ENCODE measurements at places on chromosomes 3 and 15.

DNA sequence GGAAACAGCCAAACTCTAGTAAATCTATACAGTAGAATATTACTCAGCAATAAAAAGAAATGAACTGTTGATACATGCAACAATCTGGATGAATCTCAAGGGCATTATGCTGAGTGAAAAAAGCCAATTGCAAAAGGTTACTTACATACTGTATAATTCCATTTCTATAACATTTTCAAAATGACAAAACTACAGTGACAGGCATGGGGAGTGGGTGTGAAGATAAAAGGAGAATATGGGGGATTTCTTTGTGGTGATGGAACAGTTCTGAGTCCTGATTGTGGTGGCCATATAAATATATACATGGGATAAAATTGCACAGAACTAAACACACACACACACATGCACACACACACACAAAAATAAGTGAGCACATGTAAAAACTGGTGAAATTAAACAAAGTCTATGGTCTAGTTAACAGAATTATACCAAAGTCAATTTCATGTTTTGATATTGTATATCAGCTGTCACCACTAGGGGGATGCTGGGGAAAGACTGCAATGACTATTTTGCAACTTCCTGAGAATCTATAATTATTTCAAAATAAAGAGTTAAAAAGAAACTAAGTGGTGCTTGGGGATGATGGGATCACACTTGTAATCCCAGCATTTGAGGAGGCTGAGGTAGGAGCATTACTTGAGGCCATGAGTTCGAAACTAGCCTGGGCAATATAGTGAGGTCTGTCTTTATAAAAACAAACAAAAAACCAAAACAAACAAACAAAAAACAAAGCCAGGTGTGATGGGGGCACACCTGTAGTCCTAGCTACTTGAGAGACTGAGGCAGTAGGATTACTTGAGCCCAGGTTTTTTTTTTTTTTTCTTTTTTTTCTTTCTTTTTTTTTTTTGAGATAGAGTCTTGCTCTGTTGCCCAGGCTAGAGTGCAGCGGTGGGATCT is 66.0 kb downstream of the SPTSSB start:
- DNase-seq = no peak

DNA sequence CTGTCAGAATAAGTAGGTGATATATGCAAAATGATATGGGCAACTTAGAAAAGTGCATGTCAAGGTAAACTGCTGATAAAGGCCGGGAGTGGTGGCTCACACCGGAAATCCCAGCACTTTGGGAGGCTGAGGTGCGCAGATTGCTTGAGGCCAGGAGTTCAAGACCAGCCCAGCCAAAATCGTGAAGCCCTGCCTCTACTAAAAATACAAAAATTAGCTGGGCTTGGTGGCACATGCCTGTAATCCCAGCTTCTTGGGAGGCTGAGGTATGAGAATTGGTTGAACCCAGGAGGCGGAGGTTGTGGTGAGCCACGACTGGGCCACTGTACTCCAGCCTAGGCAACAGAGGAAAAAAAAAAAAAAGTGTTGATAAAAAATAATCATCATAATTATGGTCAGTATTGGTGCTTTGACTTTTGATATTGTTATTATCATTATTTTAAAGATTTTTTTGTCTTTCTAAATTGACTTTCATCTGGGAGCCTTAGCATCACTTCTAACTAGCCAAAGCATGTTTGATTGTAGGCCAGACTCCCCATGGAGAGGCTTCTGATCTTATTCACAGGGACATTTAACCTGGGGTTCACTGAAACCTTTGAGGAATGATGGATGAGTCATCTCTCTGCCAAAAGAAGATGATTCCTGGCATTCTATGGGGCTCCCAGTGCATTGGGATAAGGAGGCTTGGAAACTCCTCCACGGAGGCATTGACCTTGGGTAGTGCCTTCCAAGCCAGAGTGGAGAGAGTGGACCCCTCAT is 5.6 kb downstream of the ZBTB38 start:
- DNase-seq = no peak

GRCh38 chr15:51775967-51776816 is 24.8 kb downstream of the TMOD2 start:
- no peak for DNase-seq

DNA sequence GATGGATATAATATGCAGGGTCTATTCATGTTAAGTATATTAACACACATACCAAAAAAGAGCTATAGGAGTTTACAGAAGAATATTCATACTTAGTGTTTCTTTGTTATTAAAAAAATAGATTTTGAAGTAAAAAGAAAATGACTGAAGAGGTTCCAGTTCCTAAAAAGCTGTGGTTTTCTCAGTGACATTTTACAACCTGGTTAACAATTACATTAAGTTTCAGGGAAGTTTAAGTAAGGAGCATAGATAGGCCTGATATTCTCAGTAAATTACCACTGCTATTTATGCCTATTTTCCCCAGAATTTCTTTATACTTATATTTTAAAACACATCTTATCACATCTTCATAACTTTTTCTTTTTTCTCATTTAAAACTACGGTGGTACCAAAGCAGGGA is 43.6 kb upstream of the SPTSSB start:
- DNase-seq = no peak

DNA sequence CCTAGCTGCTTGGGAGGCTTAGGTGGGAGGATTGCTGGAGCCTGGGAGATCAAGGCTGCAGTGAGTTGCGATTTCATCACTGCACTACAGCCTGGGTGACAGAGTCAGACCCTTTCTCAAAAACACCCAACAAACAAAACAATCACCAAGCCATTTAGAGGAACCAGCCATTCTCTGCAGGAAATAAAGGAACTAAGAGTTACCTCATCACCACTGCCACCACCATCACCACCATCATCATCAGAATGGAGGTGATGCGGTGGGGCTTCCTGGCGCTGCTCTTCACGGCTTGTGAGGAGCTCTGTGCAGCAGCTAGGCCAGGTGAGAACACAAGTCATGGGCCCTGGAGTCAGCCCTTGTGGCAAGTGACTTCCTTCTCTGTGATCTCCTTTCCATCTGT is 37.7 kb upstream of the KLHL25 start:
- no peak for DNase-seq

GRCh38 chr15:79943820-79944219 is 27.2 kb downstream of the BCL2A1 start:
- DNase-seq = no peak

DNA sequence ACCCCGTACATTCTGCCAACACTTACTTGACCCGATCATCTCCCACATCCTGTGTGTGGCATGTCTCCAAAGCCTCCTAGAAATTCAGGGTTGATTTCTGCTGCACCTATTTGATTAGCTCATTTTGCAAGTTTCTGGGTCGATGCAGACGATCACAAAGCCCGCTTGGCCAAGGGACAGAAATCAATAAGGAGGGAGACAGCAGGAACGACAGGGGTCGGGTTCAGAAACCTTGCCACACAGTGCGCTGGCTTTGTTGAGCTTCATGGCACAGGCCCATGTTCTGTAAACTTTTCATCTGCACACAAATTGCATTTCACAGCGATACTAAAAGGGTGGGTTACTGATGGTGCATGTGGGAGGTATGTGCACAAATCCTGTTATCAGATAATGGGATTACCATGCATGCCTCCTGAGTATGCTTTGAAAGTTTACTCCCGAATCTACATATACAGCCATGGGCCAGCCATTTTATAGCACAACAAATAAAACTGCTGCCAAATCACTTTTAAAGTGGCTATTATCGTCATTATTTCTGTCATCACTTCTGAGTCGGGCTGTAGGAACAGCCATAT is 95.9 kb upstream of the ATP11B start:
- DNase-seq = peak; percentile 76

DNA sequence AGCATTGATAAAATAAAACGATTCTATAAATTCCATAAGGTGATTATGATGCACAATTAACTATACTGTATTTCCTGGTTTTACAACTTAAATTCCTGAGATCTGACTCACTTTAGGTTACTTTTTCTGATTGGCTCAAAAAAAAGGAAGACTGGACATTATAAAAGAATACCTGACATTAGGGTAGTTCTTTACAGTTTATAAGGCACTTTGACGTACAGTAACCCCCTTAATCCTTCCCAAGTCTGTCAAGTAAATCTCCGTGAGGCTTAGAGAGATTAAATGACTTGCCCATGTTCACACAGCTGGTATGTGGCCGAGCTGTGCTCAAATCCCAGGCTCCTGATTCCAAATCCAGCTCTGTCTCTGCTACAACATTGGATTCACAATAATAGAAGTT is 1.0 kb upstream of the SLTM start:
- no peak for DNase-seq

- no peak for DNase-seq
Observed at GRCh38 chr3:72260588-72260910, 475.6 kb upstream of the PROK2 start.

GRCh38 chr3:188533612-188534357 is 379.8 kb downstream of the LPP start:
- DNase-seq = no peak

DNA sequence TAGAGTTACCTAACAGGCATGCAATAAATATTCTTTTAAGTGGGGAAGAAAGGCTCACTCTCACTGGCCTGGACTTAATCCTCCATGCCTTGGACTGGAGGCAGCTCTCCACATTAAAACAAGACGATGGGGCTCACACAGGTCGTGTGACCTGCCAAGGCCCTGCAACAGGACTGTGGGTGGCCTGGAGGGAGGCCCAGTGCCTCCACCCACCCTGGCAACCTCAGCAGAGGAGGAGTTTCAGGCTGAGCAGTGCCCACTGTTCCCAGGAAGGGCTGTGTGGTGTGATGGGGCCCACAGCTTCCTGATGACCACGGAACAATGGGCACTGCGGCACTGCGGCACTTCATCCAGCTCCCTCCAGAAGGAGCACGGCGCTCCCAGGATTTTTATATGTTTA is 5.5 kb downstream of the UROC1 start:
- no peak for DNase-seq

DNA sequence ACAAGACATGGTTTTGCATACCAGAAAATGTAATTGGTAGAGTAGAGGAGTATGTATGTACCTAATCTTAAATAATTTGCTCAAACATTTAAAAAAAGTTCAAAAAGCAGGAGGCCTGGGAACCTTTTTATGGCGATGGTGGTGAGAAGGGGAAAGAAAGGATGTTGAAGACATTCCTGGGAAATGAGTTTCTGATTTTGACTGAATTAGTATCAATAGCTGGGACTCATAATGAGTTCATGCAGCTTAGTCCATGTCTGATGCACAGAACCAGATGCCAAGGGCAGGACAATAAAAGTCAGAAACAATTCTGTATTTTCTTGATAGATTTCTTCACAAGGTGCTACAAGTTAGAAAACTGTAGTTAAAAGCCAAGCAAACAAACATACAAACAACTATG is 395.3 kb downstream of the GAP43 start:
- no peak for DNase-seq

- no peak for DNase-seq
Observed at GRCh38 chr15:32871883-32872282, 154.1 kb downstream of the GREM1 start.

- DNase-seq = no peak
Observed at GRCh38 chr15:60323322-60323721, 74.5 kb downstream of the ANXA2 start.

DNA sequence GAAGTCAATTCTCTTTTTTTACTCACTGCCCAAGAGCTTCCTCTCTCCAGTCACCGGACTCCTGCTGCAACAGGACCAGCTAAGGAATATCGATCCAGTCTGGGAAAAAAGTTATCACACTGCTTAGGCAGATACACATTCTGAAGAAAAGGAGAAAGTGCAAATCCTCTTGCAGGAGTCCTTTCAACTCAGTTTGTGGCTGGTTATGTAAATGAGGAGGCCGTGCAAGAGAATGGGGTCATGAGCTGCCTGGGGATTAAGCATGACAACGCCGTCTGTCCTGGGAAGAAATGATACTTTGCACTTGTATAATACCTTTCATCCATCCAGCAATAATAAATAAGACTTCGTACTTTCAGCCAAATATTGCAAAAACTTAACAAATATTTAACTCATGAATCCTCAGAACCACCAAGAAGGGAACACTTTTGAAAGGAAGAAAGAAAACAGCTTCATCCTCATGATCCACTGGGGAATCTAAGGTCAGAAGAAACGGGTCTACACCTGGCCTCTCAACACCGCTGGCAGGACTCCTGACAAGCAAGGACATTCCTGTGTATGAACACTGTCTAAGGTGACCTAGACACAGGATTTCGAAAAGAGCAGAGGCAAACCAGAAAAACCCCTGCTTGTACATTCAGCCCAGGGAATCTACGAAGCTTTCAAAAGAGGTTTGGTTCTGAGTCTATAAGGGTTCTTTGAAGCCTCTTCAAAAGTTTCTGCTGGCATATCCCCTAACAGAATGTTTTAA is 13.1 kb upstream of the WWTR1 start:
- DNase-seq = no peak

DNA sequence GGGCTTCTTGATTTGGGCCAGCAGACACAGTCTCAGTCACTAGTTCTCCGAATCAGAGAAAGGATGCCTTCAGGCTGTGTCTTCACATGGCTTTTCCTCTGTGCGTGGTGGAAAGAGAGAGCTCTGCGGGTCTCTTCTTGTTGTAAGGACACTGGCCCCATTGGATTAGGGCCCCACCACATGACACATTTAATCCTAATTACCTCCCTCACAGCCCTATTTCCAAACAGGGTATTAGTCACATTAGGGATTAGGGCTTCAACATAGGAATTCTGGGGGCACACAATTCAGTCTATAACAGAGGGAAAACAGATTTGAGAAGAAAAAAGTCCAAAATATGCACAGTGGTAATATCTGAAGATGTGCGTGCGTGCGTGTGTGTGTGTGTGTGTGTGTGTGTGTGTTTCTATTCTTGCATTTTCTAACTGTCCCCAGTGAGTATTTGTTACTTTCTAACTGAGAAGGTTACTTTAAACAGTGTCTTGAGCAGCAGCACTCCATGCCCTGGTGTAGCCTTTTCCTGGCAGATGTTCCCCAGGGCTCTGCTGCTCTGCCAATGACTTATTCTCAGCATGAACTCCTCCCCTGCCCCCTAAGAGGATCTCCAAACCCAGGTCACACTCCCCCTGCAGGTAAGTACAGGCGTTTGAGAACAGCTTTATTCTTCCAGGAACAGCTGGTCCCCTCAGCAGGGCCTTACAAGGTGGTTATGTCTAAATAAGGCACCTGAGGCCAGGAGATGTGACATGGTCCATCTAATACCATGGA is 72.9 kb downstream of the RPL39L start:
- DNase-seq = no peak

GRCh38 chr3:24640330-24640877 is 145.8 kb upstream of the THRB start:
- peak; percentile 18 for DNase-seq

DNA sequence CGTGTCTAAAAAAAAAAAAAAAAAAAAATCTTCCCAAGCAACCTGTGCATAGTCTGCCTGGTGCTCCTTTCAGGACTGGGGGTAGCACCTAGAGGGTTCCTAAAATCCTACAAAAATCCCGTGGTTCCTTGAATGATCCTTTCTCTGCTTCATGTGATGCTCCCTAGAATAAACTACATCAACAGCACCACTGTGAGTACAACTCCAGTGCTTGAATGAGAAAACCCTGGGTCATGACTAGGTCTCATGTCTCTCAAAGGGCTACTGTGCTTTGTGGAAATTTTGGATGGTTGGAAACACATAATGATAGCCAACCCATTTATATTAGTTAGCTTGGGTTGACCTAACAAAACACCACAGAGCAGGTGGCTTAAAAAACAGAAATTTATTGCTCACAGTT is 243.5 kb downstream of the OPA1 start:
- no peak for DNase-seq

- DNase-seq = no peak
Observed at GRCh38 chr3:189570916-189571315, 60.3 kb upstream of the TP63 start.

GRCh38 chr3:124117486-124117885 is 125.6 kb upstream of the ROPN1 start:
- no peak for DNase-seq

GRCh38 chr3:158107605-158108444 is 1.6 kb upstream of the SHOX2 start:
- DNase-seq = no peak

GRCh38 chr3:126348308-126348920 is 8.8 kb downstream of the KLF15 start:
- no peak for DNase-seq
